ENCODE measurements at places on chromosomes 1 and 21.
A peak's percentile ranks its signal among the peaks of the same experiment; 100 is the strongest.

- no peak for DNase-seq
These were observed 38.5 kb downstream of the CRB1 start for GRCh38 chr1:197306381-197307062.

GRCh38 chr1:59595774-59596173 is 219.0 kb upstream of the HOOK1 start:
- DNase-seq = no peak

DNA sequence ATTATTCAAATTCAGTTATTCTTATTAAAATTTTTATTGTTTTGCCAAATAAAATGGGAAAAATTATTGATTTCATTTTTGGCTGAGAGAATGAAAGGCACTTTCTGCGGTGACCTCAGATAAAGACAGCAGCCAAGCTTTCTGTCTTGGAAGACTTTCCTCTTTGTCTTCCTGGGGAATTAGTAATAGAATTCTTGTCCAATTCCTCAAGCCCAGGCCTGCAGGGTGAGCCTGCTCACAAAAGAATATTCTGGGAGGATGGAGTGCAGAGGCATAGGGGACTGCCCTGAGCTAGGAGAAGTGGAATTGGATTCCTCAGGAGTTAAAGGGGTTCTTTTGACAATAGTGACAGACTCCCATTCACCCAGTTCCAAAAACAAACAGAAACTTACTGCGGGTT is 614.5 kb upstream of the ADGRL2 start:
- DNase-seq = no peak

GRCh38 chr1:81596341-81596740 is 204.4 kb upstream of the ADGRL2 start:
- DNase-seq = no peak

GRCh38 chr1:150392627-150393026 is 28.7 kb downstream of the RPRD2 start:
- no peak for DNase-seq

DNA sequence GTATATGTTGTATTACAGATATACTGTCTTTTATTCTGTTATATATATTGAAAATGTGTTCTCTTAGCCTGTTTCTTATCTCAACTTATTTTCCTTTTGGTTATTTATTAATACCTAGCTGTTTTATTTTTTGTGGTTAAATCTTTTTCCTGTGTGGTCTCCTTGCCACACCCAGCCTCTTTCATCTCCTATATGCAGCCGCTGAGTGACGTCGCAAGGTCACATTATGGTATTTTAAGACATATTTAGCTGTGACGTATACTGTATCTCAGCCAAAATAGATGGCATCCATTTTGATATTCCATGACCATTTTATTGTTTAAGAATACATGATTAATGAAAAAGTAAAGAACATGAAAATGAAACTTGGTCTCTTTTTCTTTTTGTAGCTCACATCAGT is 29.1 kb downstream of the CENPF start:
- DNase-seq = peak; percentile 65

GRCh38 chr1:38677311-38677710 is 182.3 kb downstream of the RRAGC start:
- DNase-seq = no peak

- peak; percentile 74 for DNase-seq
These were observed 72.5 kb downstream of the NDUFS5 start for GRCh38 chr1:39098546-39099250.

DNA sequence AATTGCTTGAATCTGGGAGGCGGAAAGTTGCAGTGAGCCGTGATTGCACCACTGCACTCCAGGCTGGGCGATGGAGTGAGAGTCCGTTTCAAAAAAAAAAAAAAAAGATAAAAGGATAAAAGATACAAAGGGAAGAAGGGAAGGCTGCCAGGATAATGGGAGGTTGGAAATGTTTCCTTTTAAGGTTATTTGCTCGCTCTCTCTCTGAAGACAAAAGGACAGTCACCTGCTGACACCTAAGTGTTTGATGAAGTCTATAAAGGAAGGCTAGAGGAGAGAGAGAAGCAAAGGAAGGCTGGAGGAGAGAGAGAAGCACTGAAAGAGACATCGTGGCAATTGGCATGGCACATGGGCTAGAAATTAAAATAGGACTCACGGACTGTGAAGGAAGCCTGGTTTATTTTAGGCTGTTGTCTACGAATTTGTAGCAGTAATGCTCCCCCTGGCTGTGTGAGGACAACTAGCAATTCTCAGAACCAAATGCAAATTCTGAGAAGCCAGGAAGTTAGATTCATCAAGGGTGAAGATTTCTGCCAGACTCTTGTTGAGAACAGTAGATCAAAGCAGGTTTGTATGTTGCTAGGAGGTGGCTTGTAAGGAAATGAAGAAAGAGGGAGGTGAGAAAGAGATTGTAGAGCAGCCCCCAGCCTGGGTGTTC is 154.2 kb downstream of the ZP4 start:
- no peak for DNase-seq

- no peak for DNase-seq
These were observed 9.0 kb downstream of the LRRC3 start for GRCh38 chr21:44464351-44464750.

GRCh38 chr1:167066333-167067122 is 23.6 kb downstream of the GPA33 start:
- DNase-seq = peak; percentile 84

DNA sequence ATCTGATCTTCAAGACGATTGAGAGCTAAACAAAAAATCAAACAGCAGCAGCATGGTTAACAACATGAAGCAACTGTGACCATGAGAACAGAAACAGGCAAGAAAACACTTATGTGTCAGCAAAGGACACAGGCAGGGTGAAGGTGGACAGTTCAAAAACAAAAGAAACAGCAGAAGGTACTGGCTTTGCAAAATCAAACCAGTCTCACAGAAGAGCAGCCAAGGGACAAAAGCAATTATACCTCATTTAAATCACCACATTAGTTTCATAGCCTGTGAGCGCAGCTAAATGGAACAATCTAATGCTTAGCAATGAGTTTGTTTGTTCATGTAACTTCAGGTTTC is 59.1 kb downstream of the CAPN2 start:
- DNase-seq = no peak

DNA sequence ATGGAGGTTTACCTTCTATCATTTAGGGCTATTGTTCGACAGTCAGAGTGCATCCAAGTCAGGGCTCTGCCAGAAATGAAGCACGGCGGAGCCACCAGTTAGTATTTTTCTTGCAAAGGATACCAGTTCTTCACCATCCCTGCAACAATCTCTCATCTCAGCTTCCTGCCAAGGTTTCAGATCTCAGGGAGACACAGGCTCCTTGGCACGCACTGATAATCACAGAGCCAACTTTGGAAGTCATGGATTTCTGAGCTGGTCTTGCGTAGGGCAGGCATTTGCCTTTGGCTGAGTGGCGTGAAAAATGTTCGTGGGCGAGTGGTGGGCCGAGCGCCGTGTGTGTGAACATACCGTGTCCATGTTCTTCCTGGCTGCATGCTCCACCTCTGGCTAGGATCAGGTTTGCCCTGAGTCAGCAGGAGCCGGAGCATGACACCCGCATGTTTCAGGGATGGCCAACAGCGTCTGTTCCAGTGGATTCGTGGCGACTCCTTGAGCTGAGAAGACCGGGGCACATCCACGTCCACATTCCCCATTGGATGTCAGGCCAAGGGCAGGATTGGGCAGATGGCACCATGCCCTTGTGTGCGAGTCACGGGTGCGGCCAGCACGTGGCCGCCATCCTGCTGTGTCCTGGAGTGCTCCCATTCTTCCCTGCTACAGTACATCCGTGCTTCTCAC is 118.5 kb upstream of the C1orf174 start:
- DNase-seq = no peak

DNA sequence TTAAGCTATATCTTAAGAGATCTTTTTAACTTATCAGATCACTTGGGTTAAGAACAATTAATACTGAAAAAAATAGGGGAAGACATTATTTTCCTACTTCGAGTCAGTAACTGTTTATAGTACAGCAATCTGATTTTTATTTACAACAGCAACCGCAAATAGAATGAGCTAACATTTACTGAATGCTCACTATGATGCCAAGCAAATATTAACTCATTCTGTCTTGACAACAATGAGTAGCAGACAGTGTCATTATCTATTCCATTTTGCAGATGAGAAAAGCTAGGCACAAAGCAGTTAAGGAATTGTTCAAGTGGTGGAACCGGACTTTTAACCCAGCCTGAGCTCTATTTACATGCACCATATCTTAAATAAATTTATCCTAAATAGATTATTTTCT is 273.7 kb downstream of the NTNG1 start:
- DNase-seq = no peak
